Activated CD4-positive, alpha-beta T cell treated with anti-CD3 and anti-CD28 coated beads, Interleukin-2, amount 10 ng/mL, durations not matched to agents 7 days and 5 days (primary cell): ENCODE measurements at places on chromosomes 16 and 17.

- no peak for DNase-seq
- no peak overlapping the region for H3K27ac ChIP-seq
- H3K27me3 ChIP-seq = no peaks in the 10 kb centered on the region
- no peaks in the 10 kb centered on the region for H3K36me3 ChIP-seq
- no peaks in the 10 kb centered on the region for H3K4me1 ChIP-seq
Measured at GRCh38 chr17:71472809-71473789, 647.7 kb upstream of the SOX9 start.

GRCh38 chr17:45775148-45775547 lies 9.0 kb upstream of the CRHR1 start:
- no peak overlapping the region for H3K27ac ChIP-seq
- H3K4me3 ChIP-seq = no peak overlapping the region
- H3K27me3 ChIP-seq = peaks cover 24% of the 10 kb centered on the region
- no peaks in the 10 kb centered on the region for H3K36me3 ChIP-seq
- DNase-seq = no peak

GRCh38 chr16:80466024-80466987 lies 74.5 kb upstream of the DYNLRB2 start:
- no peak overlapping the region for H3K4me3 ChIP-seq
- H3K4me1 ChIP-seq = no peaks in the 10 kb centered on the region
- no peaks in the 10 kb centered on the region for H3K36me3 ChIP-seq

- H3K27ac ChIP-seq = no peak overlapping the region
- H3K4me3 ChIP-seq = no peak overlapping the region
- DNase-seq = no peak
- H3K4me1 ChIP-seq = peaks cover 11% of the 10 kb centered on the region
- H3K36me3 ChIP-seq = no peaks in the 10 kb centered on the region
- no peaks in the 10 kb centered on the region for H3K27me3 ChIP-seq
Measured at GRCh38 chr16:73126525-73126853, 78.6 kb upstream of the ZFHX3 start.

DNA sequence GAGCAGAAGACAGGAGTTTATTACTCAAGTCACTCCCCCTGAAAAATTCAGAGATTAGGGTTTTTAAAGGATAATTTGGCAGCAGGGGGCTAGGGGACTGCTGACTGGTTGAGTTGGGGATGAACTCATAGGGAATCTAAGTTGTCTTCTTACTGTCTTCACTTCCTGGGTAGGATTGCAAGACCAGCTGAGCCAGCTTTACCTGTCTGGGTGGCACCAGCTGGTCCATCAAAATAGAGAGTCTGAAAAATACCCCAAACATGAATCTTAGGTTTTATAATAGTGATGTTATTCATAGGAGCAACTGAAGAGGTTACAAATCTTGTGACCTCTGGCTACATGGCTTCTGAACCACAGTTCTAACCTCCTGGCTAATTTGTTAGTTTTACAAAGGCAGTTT lies 157.9 kb downstream of the PPM1E start:
- no peaks in the 10 kb centered on the region for H3K4me1 ChIP-seq
- H3K27ac ChIP-seq = no peak overlapping the region
- no peak overlapping the region for H3K4me3 ChIP-seq
- H3K27me3 ChIP-seq = peaks cover 22% of the 10 kb centered on the region
- no peaks in the 10 kb centered on the region for H3K36me3 ChIP-seq

DNA sequence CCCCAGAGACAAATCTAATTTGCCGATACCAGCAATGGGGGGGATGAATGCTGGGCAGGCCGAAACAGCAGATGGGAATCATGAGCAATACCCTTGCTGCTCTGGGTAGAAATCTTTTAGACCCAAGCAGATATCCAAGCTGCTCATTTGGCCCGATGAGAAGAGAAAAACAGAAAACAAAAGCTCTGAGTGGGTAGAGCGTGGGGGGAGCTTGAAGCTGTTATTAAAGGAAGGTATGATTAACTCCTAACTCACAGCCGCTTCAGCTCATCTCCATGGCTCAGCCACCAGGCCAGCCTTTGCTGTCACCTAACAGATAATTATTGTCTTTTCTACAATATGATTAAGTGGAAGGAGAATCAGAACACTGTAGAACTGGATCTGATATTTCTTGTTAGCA lies 58.3 kb downstream of the VPS35L start:
- H3K4me3 ChIP-seq = no peak overlapping the region
- H3K4me1 ChIP-seq = no peaks in the 10 kb centered on the region
- peaks cover 14% of the 10 kb centered on the region for H3K36me3 ChIP-seq
- no peaks in the 10 kb centered on the region for H3K27me3 ChIP-seq

DNA sequence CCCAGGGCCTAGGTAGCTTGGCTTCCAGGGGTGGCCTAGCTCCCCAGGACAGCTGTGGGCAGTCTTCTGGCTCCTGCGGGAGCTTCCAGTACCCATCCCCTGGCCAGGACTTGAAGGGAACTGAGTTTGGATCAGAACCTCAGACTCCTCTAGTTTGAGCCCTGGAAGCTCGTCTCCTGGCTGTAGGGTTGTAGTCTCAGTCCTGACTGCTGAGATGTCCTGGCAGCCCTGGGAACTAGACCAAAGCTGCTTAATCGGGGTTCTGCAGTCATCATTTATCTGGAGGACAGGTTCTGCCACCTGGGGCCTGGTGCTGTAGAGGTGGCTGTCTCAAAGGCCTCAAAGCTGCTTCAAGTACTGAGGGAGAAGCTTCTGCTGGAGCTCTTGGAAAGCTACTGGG lies 163.7 kb downstream of the WSCD1 start:
- no peak for DNase-seq
- H3K27me3 ChIP-seq = peaks cover 5% of the 10 kb centered on the region
- no peak overlapping the region for H3K27ac ChIP-seq

- H3K36me3 ChIP-seq = no peaks in the 10 kb centered on the region
- no peak overlapping the region for H3K4me3 ChIP-seq
- no peak for DNase-seq
- no peak overlapping the region for H3K27ac ChIP-seq
- peaks cover 2% of the 10 kb centered on the region for H3K4me1 ChIP-seq
- peaks cover 10% of the 10 kb centered on the region for H3K27me3 ChIP-seq
Measured at GRCh38 chr17:20114466-20114865, 105.3 kb downstream of the SPECC1 start.

- H3K4me3 ChIP-seq = no peak overlapping the region
- no peak for DNase-seq
- no peaks in the 10 kb centered on the region for H3K27me3 ChIP-seq
Measured at GRCh38 chr17:49590874-49591273, 15.2 kb downstream of the NXPH3 start.

DNA sequence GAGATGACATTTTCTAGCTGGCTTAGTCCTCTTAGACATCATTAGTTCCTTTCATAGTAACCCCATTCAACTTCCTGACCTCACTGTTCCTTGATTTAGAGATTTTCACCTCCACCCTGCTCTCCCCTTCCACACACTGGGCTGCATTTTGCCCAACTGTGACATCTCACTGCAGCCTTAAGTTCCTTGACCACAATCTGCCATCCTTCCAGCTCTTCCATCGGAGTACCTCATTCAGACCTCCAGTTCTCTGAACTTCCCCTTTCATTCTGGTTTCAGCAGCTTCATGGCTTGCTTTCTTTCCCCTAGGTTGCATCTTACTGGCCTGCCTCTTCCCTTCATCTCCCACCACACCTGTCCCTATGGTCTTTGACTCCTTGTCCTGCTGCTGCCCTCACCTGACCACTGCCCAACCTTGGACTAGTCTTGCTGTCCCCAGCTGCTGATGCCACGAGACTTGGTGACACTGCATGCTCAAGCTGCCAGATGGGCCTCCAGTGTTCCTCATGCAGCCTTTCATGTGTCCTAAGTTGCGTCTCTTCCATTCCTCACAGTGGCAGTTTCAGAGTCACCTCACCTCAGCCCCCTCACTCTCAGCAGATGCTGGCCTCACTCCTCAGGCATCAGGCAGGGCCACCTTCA lies 40.8 kb downstream of the NUP88 start:
- no peaks in the 10 kb centered on the region for H3K27me3 ChIP-seq
- peaks cover 61% of the 10 kb centered on the region for H3K36me3 ChIP-seq
- no peaks in the 10 kb centered on the region for H3K4me1 ChIP-seq
- DNase-seq = no peak

- H3K4me1 ChIP-seq = peaks cover 6% of the 10 kb centered on the region
- DNase-seq = no peak
Measured at GRCh38 chr17:47281216-47281615, 27.6 kb downstream of the ITGB3 start.

- H3K27ac ChIP-seq = no peak overlapping the region
- no peak overlapping the region for H3K4me3 ChIP-seq
- H3K36me3 ChIP-seq = peaks cover 10% of the 10 kb centered on the region
- DNase-seq = no peak
Measured at GRCh38 chr17:38317081-38317480, 20.1 kb downstream of the MRPL45 start.

- peaks cover 12% of the 10 kb centered on the region for H3K4me1 ChIP-seq
- peak overlapping the region; percentile 62 for H3K4me3 ChIP-seq
- H3K27ac ChIP-seq = peak overlapping the region; percentile 72
- H3K27me3 ChIP-seq = no peaks in the 10 kb centered on the region
Measured at GRCh38 chr17:7885367-7886226, 3.0 kb upstream of the CHD3 start.

DNA sequence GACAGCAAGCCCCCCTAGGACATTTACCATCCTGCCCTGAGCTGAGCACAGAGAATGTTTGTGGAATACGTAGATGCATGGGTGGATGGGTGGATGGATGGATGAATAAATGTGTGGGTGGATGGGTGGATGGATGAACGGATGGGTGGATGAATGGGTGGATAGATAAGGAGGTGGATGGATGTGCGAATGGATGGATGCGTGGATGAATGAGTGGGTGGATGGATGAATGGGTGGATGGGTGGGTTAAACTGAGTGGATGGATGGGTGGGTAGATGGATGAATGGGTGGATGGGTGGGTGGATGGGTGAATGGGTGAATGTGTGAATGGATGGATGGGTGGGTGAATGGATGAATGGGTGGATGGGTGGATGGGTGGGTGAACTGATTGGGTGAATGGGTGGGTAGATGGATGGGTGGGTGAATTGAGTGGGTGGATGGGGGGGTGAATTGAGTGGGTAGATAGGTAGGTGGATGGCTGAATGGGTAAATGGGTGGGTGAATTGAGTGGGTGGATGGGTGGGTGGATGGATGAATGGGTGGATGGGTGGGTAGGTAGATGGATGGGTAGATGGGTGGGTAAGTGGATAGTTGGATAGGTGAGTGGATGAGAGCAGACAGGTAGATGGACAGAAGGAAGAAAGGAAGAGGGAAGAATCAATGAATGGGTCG lies 5.2 kb downstream of the TMC6 start:
- peak overlapping the region; percentile 66 for H3K4me3 ChIP-seq
- DNase-seq = no peak
- H3K27ac ChIP-seq = peak overlapping the region; percentile 78
- H3K27me3 ChIP-seq = no peaks in the 10 kb centered on the region
- H3K4me1 ChIP-seq = peaks cover 60% of the 10 kb centered on the region

GRCh38 chr17:1060991-1061390 lies 64.1 kb downstream of the TIMM22 start:
- peaks cover 48% of the 10 kb centered on the region for H3K36me3 ChIP-seq
- no peaks in the 10 kb centered on the region for H3K27me3 ChIP-seq
- H3K27ac ChIP-seq = no peak overlapping the region

DNA sequence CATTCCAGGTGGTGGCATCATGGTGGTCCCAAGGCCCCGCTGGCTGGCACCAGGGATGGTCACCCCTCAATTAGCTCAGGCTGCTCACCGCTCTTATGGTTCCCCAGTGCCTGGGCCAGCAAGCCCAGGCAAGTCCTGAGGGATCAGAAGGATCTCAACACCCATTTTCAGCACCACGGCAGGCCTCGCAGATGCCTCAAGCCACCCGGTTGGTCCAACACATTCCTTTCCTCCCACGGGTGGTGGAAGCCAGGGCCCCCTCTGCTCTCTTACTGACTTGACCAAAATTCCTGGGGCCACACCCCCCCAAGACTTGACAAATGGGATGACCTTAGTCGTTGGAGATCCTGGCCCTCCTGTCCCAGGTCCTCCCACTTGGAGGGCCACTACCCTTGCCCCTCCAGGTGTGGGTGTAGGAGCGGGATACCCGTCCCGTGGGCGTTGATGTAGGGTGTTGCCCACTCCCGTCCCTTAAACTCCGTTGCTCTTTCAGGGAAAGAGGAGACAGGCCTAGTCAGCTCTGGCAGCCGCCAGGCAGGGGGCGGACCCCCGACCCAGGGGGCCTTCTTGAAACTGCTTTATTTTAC lies 5.9 kb downstream of the ZNF205 start:
- no peaks in the 10 kb centered on the region for H3K36me3 ChIP-seq
- H3K4me3 ChIP-seq = no peak overlapping the region
- H3K27me3 ChIP-seq = no peaks in the 10 kb centered on the region

DNA sequence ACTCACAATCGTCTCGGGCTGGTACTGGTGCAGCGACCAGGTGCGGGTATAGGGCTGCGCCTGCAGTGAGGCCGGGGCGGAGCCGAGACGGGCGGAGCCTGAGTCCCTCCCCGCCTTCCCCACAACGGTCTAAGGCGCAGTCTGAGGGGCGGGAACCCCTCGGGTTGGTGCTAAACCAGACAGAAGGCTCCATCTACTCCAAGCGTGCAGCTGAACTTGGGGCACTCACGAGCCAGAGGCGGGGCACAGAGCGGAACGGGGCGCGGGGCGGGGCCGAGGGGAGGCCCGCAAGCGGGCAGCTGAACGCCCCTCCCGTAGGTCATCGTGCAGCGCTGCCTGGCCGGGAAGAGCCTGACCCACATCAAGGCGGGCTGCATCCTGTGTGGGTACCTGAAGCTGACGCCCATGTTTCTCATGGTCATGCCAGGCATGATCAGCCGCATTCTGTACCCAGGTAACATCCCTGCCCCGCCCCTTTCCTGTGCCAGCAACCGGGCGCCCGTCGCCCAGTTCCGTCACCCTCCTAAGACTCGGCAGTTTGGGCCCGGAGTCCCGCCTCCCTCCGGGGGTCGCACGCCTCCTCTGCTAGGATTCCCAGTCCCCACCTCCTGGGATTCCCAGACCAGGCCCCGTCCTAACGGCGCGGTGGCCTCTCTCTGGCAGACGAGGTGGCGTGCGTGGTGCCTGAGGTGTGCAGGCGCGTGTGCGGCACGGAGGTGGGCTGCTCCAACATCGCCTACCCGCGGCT lies 5.0 kb downstream of the SLC5A2 start:
- peak; percentile 69 for DNase-seq
- H3K4me3 ChIP-seq = peak overlapping the region; percentile 84
- H3K27me3 ChIP-seq = peaks cover 6% of the 10 kb centered on the region
- peaks cover 2% of the 10 kb centered on the region for H3K36me3 ChIP-seq

DNA sequence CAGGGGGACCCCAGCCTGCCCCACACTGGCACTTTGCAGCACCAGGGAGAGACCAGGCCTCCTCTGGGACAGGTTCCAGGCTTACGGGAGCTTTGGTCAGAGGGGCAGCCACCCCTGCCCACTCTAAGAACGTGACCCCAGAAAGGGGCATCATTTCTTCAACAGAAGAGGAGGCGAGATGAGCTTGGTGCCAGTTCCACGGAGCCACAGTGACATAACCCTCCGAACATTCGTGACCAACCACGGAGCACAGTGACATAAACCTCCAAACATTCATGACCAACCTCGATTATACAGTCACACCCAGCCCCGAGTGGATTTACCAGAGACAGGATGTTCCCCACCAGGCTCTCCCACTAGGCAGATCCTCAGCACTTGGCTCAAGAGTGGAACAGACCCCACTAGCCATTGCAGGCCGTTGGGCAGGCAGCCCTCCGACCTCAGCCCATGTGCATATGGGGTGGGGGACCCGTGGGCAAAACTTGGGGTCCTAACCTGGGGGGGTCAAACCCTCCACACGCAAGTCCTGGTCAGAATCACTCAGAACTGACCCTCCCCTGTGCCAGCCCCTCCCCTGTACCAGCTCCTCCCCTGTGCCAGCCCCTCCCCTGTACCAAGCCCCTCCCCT lies 112.9 kb downstream of the METRNL start:
- H3K36me3 ChIP-seq = no peaks in the 10 kb centered on the region
- H3K27ac ChIP-seq = no peak overlapping the region
- no peaks in the 10 kb centered on the region for H3K27me3 ChIP-seq
- no peak overlapping the region for H3K4me3 ChIP-seq
